ENCODE measurements at places on chromosomes 11 and 22.

GRCh38 chr11:86636275-86636674 is 36.1 kb downstream of the ME3 start:
- DNase-seq, result no peak

DNA sequence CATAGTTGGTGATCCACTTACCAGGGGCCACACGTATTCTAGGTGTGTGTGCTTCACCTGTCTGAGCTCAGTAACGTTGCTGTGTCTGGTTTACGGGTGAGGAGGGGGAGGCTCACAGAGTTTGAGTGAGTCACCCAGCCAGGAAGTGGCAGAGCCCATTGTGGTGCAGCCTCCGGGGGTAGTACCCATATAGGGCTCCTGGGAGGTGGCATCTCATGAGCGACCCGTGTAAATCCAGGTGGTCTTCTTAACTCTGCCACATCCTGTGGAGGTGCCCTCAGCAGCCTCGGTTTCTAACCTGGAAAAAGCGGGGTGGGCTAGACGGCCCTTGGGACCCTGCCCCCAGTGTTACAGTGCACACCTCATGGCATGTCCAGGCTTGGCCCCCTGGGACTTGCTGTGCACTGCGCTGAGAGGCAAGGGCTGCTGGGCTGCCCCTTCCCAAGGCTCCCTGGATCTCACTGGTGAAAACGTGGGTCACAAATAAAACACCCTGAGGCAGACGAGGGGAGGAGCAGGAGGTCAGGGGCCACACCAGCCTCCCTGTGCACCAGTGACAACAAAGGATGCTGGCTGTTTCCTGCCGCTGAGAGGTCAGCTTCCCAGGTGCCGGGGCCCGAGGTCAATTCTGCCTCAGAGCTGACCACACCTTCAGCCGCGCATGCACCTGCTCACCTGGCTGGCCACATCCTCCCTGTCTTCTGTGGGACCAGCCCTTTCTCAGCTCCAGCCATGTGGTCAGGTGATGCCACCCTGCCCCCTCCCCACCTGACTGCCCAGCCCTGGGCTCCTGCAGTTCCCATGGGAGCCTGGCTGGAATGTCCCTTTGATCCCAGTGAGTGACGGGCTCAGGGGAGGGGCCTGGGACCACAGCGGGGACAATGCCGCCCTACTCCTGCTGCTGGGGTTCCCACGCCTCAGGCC is 305.1 kb downstream of the CTTN start:
- DNase-seq, result no peak

DNA sequence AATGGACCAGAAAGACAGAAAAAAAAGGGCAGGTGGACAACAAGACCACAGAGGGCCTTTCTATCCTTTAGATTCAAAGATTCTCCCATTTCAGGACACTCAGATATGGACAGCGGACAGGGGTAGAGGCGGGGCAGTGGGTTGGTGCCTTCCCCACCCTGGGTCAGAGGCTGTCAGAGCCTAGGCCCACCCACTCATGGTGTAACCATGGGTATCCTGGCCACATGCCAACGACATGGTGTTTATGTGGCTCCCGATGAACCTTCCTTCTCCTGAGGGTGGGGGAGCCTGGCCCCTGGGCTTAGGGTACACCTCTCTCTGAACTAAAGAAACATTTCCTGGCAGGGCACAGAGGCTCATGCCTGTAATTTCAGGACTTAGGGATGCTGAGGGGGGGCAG is 14.3 kb upstream of the P2RY2 start:
- no peak for DNase-seq

DNA sequence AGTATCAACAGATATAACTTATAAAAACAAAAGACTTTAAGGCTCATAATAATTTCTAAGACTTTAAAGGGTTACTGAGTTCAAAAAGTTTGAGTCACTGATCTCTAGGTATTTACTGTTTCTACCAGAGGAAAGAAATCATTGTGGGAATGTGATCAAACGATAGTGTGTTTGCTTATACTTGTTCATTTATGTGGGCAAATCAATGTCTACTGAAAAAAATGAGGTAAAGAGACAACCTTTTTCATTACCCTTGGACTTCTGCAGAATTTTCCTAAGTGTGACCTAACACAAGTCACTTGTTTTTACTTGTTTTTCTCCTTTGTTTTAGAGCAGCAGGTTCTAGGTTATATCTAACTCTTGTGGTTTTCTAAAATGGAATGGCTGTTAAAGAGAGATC is 65.4 kb downstream of the PRR5L start:
- no peak for DNase-seq

DNA sequence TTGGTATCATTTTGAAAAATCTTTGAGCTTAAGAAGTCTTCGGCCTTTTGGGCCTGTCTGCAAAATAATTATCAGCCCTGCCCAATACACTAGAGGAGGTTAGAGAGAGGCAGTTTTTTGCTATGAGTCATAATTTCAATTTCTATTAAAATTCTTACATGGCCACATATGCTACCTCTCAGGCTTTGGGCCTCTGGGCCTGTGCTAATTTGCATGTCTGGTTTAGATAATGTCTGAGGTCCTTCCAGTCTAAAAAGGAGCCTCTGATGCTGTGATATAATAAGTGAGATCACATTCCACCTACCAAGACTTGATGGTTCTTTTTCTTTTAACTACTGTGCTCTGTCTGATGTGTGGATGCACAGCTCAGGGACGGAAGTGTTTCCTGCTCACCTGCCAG is 70.8 kb downstream of the KCNJ1 start:
- no peak for DNase-seq

DNA sequence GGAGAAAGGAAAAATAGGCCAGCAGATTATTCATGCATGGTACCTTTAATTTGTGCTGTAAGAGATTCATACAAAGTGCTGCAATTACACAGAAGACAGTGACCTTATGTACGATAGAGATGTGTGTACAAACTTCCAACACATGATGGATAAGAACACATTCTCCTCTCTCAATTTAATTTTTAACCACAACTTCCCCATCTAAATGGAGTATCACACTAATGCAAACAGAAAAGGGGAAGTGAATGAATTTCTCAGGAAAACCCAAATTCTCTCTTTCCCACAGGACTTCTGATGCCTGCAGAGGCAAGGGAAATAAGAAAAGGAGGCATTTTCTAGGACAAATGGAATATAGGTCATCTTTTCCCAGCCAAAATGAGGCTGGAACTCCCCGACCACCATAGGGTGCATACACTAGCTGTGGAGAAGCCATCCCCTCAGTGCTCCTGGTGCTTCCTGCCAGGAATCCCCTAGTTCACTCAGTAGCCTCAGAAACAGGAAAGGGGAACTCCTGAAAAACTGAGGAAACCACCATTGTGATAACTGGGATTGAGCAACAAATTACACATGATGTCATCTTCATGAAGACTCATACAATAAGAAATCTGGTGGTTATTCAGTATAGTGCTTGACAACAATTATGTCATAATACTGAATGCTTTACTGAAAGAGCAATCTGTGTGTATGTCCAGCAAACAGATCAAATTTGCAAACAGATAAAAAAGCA is 22.4 kb downstream of the MMP10 start:
- DNase-seq, result no peak

- no peak for DNase-seq
Observed at GRCh38 chr22:50018608-50019285, 6.2 kb upstream of the IL17REL start.

- DNase-seq, result no peak
Observed at GRCh38 chr22:30881361-30882183, 87.0 kb downstream of the MORC2 start.

- DNase-seq, result no peak
Observed at GRCh38 chr11:3950996-3951660, 95.7 kb downstream of the STIM1 start.

DNA sequence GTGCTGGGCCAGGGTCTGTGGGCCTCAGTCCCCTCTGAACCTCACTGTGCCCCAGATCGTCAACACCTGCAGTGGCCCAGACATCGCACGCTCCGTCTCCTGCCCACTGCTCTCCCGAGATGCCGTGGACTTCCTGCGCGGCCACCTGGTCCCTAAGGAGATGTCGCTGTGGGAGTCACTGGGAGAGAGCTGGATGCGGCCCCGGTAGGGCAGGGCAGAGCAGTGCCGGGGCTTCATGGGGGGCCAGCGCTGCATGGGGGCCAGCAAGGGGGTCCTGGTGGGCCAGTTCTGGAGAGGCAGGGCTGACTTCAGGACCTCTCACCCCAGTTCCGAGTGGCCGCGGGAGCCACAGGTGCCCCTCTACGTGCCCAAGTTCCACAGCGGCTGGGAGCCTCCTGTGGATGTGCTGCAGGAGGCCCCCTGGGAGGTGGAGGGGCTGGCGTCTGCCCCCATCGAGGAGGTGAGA is 16.3 kb downstream of the EPS8L2 start:
- no peak for DNase-seq

- no peak for DNase-seq
Observed at GRCh38 chr11:103949781-103950180, 86.7 kb upstream of the DDI1 start.

GRCh38 chr11:35650467-35650866 is 12.1 kb upstream of the TRIM44 start:
- no peak for DNase-seq

- no peak for DNase-seq
Observed at GRCh38 chr11:111834432-111835163, 36.8 kb downstream of the ALG9 start.

- no peak for DNase-seq
Observed at GRCh38 chr11:109902764-109903433, 190.3 kb upstream of the ZC3H12C start.

- no peak for DNase-seq
Observed at GRCh38 chr11:120883404-120884080, 140.4 kb upstream of the TBCEL start.

- DNase-seq, result no peak
Observed at GRCh38 chr22:48972979-48973693, 854.5 kb downstream of the BRD1 start.

GRCh38 chr11:46916286-46917108 is 1.9 kb downstream of the LRP4 start:
- no peak for DNase-seq

Data from HCT116 (cell line).